ENCODE measurements at places on chromosomes 13 and 19.

DNA sequence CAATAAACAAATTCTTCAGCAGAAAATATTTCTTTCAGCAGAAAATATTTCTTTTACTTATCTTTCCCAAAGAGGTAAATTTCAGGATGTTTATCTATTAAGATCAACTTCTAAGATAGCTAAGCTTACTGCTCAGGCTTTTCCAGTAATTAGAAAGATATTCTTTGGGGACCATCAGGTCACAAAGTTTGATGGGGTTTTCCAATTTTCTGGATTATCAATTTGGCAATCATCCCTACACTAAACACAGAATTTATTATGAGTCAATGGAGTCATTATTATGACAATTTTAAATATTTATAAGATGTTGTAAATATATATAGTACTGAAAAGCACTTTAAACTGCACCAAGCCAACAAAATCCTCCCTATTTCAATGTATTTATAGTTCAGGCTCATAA is 137.6 kb downstream of the AKAP11 start:
- no peak for DNase-seq

- DNase-seq: no peak
These were observed 43.4 kb upstream of the NFIC start for GRCh38 chr19:3323026-3323425.

DNA sequence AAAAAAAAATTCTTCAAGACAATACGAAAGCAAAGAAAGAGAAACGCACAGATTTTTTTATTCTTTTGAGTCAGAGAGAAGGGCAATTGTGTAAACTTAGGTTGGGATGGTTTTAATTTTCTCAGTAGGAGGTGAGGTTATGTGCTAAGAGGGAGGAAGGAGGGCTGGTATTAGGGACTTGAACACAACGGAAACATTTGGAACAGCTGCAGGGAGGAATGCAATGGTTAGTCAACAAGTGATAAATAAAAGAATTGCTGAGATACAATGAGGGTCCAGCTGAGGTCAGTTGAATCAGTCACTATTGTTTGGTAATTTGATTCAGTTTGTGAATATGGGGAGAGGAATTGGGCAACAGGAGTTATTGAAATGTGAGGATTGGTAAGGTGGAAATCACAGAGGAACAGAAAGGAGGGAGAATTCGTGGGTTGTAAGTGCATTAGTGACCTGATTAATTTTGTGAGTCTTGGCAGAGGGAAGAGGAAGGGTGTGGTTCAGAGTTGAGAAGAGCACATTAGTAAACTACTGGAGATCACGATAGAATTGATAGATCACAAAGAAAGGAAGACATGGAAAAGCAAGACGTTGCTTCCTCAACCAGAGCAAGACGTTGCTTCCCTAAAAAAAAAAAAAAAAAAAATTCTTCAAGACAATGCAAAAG is 499.5 kb upstream of the SPRY2 start:
- peak; percentile 23 for DNase-seq

DNA sequence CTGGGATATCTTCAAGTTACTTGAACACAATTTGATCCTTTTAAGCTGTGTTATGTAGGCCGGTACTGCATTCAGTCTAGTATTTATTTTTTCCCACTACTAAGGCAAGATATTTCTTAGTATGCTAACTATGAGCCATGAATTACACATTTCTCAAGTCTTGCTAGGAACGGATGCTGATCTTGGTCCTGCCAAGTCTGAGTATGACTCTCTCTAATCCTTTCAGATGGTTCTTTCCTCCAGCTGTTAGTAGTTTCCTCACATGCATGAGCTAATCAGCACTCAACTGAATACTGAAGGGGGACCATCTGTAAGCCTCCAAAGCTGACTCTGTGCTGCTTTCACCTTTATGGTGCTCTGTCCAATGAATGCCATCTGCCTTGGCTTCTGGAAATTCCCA is 460.3 kb downstream of the KCTD12 start:
- no peak for DNase-seq

GRCh38 chr13:67951431-67951830 is 721.3 kb upstream of the PCDH9 start:
- DNase-seq: no peak

Data from tibial nerve (tissue), 4 donors.